ENCODE measurements at places on chromosomes 12 and 14.

DNA sequence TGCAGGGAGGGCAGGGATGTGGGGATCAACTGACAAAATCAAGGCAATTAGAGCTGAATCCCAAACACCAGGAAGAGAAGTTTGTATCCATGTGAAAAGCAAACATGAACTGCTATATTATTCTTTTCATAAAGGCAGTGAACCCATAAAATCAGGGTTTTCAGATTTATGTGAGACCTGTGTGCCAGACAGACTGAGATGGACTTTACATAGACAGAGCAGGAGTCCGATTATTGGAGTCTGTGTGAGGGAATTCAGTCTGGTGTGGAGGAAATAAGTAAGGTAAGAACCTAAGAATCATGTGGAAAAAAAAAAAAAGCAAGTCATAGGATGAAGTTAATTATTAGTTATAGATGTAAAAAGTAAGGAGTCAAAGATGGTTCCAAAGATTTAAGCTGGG lies 45.1 kb upstream of the SYCP3 start:
- no peak for DNase-seq

DNA sequence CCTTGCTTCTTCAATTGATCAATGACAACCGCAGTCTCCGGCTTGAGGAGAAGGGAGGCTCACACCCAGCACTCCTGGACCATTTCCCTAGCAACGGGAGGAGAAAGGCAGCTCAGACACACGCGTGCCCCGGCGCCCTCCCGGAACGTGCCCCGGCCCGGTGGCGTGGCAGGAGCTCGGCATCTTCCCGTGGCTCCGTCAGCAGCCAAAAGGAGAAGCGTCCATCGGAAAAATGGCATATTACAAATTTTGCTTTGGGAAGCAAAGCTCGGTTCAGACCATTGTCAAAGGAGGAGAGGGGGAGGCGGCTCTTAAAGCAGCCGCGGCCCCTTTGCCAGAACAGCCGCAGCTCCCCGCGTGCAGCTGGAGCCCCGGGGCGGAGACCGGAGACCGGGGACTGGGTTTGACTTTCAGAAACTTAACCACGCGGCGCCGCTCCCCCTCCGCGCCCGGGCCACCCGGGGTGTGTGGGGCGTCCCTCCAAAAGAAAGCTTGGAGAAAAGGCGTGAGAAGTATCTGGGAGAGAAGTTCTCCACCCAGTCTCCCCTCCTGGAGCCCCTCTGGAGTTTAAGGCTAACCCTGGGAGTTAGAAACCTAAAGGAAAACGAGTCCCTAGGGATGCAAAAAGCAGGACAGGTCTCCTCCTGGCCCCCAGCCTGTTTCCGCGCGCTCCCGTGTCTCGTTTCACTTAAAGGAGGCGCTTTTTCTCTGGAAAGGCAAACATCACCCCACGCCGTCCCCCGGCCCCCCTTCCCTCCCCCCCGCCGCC lies 545 bp downstream of the PPFIA2 start:
- DNase-seq: no peak

GRCh38 chr12:132187646-132188450 lies 43.6 kb downstream of the NOC4L start:
- no peak for DNase-seq

DNA sequence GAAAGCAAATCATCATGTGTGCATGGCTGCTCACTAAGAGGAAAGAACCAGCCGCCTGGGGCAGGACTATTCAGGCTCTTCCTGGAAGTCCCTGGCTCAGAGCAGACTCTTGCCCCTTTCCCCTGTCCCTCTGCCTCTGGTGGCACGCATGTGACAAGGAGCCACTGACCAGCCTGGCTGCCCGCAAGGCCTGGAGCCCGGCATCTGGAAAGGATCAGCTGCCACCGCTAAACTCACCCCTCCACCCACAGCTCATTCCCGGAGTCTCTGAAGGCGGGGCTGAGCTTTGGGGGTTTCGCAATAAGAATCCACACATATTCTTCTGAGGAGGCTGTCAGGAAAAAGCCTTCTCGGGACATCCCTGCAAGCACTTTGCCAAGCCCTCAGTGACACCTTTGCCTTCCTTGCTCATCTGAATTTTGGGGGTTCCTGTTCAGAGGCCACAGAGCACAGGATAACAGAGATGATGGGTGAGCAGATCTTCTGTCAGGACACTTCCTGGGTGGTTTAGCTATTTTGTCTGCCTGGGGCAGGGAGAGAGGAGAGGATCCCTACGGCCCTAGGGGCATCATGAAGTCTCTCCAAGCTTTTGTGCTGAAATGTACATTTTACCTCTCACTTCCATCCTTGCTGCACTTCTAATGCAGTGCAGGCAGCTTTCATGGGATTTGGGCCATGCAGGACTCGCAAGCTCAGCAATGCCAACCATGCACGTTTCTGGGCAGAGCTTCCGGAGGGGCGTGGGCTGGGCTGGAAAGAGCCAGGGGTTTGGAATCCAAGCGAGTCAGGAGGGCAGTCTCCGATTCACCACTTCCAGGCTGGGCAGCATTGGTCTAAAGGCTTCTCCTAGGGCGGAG lies 124.8 kb upstream of the MAP1LC3B2 start:
- no peak for DNase-seq

DNA sequence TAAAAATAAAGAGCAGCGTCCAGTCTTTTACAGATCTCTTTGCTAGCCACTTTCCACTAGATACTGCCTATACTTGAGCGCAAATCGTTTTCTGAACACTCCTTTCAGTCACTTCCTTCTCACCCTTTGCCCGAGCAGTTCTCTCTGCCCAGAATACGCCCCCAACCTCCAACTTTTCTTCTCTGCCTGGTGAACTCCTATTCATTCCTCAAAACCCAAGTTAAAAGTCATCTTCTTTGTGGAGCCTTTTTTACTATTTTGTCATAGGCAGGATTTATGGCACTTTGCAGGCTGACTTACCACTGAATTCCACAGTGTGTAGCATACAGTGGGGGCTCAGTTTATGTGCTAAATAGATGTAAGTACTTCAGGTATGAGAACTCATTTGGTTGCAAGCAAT lies 4.0 kb downstream of the CCDC63 start:
- no peak for DNase-seq

DNA sequence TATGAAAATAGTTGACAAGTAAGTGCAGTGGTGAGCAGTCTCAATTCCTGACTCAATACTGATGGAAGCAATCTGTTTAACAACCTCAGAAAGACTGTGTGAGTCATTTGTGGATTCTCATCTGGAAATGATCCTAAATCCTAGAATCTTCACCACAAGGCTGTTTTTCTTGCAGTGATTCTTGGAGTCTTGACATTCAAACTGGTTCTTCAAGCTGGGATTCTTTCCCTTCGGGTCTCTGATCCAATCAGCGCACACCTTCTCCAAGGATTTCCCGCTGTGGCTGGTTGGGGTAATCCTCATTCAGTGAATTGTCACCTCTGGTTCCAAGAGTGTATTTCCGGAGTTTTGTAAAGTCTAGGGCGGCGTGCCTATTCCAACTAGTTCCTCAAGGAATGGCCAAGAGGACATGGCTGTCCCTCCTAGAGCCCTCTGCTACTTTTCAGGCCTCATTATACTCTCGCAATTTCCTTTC lies 37.7 kb upstream of the FOXJ2 start:
- no peak for DNase-seq

GRCh38 chr14:94935706-94936300 lies 165.9 kb upstream of the GSC start:
- DNase-seq: no peak

GRCh38 chr14:36505892-36506731 lies 13.9 kb downstream of the NKX2-1 start:
- DNase-seq: no peak

DNA sequence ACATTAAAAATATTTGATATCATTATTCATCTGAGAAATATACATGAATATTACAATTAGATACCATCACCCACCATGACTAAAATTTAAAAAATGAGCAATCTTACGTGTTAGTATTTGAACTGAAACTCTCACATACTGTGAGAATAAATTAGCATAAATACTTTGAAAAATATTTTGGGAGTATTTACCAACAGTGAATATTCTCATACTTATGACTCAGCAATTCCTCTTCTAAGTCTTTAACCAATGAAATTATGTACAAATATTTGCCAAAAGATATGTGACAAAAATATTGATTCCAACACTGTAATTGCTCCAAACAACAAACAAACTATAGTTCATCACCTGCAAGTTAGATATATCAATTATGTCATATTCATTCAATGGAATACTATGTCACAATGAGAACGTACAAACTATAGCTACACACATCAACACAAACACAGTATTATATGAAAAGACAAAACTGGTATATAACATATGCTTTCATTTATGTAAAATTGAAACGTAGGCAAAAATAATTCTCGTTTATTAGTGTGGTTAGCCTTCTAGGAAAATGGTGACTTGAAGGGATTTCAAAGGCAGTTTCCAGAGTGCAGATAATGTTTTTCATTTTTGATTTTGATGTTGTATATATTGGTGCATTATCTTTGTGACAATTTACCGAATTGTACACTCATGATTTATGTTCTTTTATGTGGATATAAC lies 742.2 kb downstream of the SLC16A7 start:
- no peak for DNase-seq

DNA sequence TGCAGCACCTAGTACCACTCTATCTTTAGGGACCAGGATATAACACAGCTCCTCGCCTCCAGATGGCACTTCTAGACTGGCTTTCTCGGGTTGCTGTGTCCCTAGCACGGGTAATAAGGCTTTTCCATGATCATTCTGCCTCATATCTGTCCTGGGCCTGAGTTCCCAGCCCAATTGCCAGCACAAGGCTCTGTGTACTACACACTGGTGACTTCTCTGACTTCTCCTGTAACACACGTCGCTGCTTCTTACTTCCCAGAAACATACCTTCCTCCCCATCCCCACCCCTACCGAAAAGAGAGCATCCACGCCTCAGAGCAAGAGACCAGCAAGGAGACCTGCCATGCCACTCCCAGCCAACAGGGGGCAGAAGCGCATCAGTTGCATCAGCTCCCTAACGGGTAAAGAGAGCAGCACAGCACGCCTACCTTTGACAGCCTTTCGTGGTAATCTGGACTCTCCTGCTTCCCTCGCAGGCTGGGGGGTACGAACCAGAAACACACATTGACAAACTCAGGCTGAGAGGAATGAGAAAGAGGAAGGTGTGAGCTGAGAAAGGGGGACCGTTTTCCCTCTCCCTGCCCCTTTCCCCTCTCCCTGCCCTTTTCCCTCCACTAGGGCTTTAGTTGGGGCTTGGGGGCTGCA lies 21.2 kb upstream of the ZNF740 start:
- DNase-seq: peak; percentile 78

DNA sequence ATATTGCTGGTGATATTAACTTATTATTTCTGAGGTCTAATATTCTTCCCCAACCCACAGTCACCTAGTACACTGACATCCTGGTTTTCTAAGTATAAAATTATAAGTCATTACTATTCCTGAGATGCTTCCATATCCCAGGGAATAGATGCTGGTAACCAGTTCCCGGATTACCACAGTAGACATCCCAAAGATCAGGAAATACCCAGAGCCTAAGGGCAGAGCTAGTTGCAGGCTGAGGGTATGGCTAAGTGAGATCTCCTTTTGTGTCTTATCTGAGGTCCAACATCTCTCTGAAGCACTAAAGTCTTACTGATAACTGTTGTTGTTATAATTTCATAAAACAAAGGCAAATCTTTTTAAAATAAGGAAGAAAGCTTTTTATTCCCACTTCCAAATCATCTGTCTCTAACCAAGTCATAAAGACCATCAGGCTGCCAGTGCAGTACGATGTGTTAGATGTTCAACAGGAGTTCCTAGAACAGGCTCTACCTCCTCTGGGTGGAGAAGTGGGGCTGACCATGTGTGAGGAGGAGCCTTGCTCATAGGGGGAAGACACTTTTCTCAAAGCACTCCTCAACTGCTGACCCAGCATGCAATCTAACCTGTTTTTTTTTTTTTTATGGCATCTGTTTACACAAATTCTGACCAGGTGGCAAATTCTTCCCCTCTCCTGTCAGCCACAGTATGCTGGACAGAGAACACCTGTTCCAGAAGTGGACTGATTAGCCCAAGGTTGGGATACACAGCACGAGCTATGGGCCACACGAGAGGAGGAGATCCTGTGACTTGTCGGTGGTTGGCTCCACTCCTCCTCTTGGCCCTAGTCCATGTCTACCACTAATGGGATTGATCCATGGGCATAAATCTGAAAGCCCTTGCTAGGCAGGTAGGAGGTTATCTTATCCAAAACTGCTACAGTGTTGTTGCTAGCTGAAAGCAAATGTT lies 16.1 kb upstream of the GRIP1 start:
- no peak for DNase-seq

DNA sequence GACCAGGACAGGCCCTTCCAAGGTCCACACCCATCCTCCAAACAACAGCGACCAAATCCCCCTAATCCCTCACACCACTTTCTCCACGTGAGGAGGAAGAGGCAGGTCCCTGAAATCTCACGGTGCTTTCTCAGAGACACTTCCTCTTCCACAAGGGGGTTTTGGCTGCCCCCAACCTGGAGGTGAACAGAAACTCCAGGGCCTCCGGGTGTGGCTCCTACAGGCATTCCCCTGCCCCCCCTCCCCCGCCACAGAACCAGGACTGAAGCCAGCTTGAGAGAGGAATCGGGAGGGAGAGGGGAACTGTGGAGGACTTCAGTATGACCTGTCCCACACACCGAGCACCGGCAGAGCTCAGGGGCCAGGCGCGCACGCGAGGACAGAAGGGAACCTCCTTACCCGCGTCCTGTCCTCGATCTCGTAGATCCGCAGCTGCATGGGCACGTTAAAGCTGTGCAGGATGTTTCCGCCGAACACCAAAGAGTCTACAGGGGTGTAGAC lies 60.2 kb downstream of the KDM2B start:
- DNase-seq: no peak

DNA sequence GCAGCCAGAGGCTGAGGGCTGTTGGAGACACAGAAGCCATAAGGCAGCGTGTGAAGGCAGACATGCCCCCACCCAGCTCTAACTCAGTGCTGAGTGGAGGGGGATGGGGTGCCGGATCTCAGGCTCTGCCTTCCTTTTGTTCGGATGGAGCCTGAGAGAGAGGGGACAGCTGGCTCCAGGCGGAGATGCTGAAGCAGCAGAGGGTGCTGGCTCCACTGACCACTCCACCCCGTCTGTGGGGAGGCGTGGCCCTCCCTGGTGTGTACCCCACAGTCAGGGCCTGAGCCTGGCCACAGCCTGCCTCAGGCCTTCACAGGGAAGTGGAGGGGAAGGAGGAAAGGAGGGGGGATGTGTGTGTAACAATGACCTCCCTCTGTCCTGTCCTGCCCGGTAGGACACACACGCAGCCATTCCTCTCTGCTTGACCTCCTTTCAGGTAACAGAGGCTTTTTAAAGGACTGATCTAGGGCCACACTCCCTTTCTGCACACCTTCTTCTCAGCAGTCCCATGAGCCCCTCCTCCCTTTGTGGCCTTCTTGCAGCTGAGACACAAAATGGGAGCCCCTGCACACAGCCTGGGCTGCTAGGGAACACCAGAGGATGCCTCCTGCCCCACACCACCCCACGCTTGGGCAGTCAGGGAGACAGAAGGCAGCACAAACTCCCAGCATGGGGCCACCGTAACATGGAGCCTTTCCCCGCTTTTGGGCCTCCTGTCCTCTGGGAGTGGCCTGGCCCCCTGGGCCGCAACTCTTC lies 9.6 kb upstream of the ENDOU start:
- no peak for DNase-seq

- no peak for DNase-seq
These were observed 4.2 kb upstream of the GRIP1 start for GRCh38 chr12:66683073-66683472.

- no peak for DNase-seq
These were observed 165.2 kb downstream of the BRMS1L start for GRCh38 chr14:35991356-35991755.

- DNase-seq: no peak
These were observed 3.8 kb upstream of the TRHDE start for GRCh38 chr12:72268386-72268785.
